ENCODE measurements at places on chromosomes 3 and 15.

- peak; percentile 75 for DNase-seq
These were observed 55.4 kb downstream of the PSMD6 start for GRCh38 chr3:63967675-63968611.

- DNase-seq, result peak; percentile 14
These were observed 533 bp downstream of the RYK start for GRCh38 chr3:134249935-134250716.

DNA sequence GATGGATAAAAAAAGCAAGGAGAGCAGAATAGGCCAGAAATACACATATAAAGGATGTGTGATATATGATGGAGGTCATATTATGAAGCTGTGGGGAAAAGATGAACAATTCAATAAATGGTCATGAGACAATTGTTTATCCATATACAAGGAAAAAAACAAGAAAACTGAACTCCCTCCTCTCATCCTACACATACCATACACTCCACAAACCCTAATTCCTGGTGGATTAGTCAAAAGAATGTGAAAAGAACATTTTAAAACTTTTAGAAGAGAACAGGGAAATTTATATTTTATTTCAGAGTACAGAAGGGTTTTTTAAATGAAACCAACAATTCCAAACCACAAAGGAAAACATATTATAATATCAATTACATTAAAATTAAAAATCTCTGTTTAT lies 34.5 kb upstream of the NR2E3 start:
- no peak for DNase-seq

GRCh38 chr3:29465836-29466235 lies 185.0 kb downstream of the RBMS3 start:
- no peak for DNase-seq

DNA sequence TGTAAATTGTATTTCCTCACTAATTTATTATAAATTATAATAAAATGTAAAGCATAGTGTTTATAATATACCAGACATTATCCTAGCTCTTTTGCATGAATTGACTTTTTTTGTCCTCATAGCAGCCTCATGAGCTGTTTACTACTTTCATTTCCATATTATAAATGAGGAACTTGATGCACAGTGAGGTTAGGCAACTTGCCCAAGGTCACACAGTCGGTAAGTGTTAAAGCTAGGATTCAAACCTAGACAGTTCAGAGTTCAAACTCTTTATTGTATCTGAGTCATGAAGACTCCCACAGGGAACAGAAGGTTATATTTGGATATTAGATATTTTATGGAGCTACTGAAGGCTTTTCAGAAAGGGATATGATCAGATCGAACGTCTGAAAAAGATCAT lies 322.2 kb upstream of the SATB1 start:
- no peak for DNase-seq

DNA sequence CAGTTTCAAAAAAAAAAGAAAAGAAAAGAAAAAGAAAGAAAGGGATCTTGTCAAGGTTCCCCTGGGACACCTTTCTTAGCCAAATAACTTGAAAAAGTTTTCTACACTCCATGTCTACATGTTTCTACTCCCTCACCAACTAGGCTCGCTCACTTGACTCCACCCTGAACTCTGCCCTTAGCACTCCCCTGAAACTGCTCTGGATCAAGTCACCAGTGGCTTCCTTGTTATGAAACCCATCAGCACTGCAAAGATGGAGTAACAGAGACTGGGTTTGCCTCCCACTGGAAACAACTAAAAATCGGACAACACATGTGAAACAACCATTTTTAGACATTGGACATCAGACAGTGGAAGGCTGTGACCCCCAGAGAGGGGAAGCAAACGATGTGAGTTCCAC lies 36.8 kb downstream of the TMEM40 start:
- DNase-seq, result no peak
